ENCODE measurements at places on chromosomes 11 and 22.

GRCh38 chr11:125164422-125165110 is at the start of gene PKNOX2:
Gene PKNOX2, plus strand, starts transcription at chr11:125164751. Its CDS starts 186,555 bp downstream, at chr11:125351306.
- DNase-seq = peak; percentile 64

GRCh38 chr11:9385327-9385899 is 961 bp downstream of the IPO7 start:
- DNase-seq = no peak

DNA sequence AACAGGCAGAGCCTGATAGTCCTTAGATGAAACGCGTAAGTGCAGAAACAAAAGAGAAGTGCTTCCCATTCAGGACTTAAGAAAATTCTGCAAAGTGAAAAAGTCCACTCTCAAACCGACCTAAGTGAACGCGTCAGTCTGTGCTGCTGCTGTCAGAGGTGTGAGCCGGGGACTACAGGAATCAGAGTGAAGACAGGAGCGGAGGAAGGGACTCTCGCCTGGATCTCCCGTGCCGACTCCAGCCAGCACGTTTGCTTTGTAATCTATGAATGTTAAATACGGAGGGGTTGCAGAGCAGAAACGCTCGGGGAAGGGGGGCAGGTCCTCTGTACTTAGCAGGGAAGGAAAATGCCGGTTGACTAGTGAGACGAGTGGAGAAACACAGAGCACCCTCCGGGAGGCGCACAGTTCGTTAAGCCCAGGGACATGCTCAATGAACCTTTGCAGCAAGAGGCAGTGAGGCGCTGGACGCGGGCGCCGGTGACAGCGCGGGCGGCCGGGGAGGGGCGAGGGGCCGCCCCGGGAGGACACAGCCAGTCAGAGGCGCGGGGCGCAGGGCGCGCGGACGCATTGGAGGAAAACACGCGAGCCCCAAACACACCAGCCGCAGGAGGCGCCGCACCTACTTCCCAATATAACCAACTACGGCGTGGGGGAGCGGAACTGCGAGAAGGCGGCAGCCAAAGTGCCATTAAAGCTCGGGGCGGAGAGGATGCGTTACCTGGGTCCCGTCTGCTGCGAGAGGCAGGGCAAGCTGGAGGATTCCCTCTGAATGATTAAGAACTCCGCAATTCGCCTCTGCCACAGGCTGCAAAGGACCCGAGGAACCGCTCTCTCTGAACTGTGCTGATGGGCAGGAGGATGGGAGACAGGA is at the start of gene CNTN5:
CNTN5 (plus strand) TSS at position 598 of the 874 bp plus-strand sequence.
- DNase-seq = peak; percentile 9

- DNase-seq = peak; percentile 27
Measured at GRCh38 chr11:4181782-4182721, 87.5 kb downstream of the RRM1 start.

DNA sequence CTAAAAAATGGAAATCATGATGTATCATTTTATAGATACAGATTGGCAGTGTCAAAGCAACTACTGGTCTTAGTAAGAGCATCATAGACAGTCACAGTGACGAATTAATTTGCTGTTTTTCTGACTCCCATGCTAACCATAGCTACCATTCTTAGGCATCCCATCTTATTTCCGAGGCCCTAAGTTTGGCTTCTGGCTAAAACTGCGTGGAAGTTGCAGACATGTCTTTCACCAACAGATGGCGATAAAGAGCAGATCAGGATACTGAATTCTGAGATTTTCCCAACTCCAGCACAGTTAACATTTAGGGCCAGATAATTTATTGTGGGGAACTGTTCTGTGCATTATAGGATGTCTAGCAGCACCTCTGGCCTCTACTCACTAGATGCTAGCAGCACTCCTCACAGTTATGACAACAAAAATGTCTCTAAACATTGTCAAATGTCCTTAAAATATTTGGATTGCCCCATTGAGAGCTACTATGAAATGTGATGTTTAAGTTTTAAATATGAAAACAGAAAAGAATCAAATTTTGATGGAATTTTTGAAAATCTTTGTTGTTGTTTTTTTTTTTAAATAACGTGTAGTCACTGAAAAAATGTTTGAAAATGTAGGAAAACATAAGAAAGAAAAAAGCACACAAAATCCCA is 16.3 kb downstream of the OR2AG2 start:
- DNase-seq = no peak

All from stimulated activated CD8-positive, alpha-beta memory T cell treated with anti-CD3 and anti-CD28 coated beads, Interleukin-15, amount 100 ng/mL, for 48 hours (primary cell).